ENCODE measurements at places on chromosomes 6 and 20. TPM values are rescaled to one million over a fixed set of nuclear protein-coding genes. Genes with fewer than 3 reads are reported as not detected.
A peak's percentile ranks its signal among the peaks of the same experiment; 100 is the strongest.

The ZNF512B gene
- 23.3 TPM for total RNA-seq

The ENPP5 gene
- total RNA-seq = 0.19 TPM

- H3K27ac ChIP-seq = no peak overlapping the region
- H3K4me3 ChIP-seq = no peak overlapping the region
- H3K36me3 ChIP-seq = peaks cover 16% of the 10 kb centered on the region
- H3K4me1 ChIP-seq = peaks cover 9% of the 10 kb centered on the region
- H3K27me3 ChIP-seq = no peaks in the 10 kb centered on the region
- no peak for DNase-seq
These were observed 15.3 kb downstream of the TRPC4AP start for GRCh38 chr20:35077341-35077740.

The NRN1 gene
- not detected for total RNA-seq

The GGTLC1 gene
- not detected for total RNA-seq

GRCh38 chr6:57006101-57006500, 40.4 kb upstream of the KIAA1586 start:
- no peak for DNase-seq
- no peaks in the 10 kb centered on the region for H3K36me3 ChIP-seq
- H3K27ac ChIP-seq = no peak overlapping the region
- no peaks in the 10 kb centered on the region for H3K27me3 ChIP-seq
- H3K4me1 ChIP-seq = no peaks in the 10 kb centered on the region

- DNase-seq = no peak
- no peaks in the 10 kb centered on the region for H3K36me3 ChIP-seq
- peaks cover 9% of the 10 kb centered on the region for H3K27me3 ChIP-seq
- H3K4me1 ChIP-seq = peaks cover 12% of the 10 kb centered on the region
- H3K4me3 ChIP-seq = no peak overlapping the region
- H3K27ac ChIP-seq = no peak overlapping the region
These were observed 68.9 kb upstream of the TBXT start for GRCh38 chr6:166236596-166236995.

DNA sequence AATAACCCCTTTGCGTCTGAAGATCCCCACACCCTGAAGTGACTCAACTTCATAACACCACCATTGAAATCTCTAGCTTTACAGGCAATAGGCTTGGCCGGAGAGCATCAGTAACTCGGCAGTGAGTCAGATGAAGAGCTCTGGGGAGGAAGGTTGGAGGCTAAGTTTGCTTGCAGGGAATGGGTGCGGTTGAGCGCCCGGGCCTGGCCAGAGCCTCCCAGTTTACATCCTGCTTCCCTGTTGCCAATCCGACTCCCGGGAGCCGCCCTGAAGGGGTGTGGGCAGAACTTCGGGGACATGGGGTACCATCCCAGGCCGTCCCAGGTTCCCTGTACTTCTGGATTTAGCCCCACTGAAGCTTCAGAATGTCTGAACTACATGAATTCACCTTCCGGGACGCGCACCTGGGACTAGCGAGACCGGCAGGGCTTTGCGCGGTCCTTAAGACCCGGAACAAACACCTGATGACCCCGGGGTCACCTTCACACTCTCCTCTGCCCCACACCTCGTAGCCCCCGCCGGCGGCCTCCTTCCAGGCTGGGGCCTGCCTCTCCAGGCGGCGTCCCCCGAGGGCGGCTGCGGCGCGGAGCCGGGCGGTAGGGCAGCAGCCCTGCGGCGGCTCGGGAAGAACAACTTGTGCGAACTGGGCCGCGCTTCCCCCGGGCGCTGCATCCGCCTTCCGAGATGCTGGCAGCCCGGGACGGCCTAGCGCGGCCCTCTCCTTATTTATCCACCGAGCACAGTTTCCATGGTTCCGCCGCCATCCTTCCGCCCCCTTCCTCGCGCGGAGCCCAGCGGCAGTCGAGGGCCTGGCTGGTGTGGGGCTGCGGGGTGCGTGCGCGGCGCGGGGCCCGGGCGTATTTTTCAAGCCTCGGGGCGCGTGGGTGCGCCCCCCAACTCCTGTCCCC, 56.6 kb upstream of the RREB1 start:
- H3K27ac ChIP-seq = no peak overlapping the region
- H3K4me3 ChIP-seq = peak overlapping the region; percentile 74
- H3K27me3 ChIP-seq = no peaks in the 10 kb centered on the region
- H3K36me3 ChIP-seq = no peaks in the 10 kb centered on the region

The CRYBG1 gene
- total RNA-seq = 59.4 TPM

The FRS3 gene
- total RNA-seq = 4.6 TPM

GRCh38 chr20:17863577-17864292, 104.9 kb downstream of the SNX5 start:
- H3K27me3 ChIP-seq = peaks cover 12% of the 10 kb centered on the region
- no peaks in the 10 kb centered on the region for H3K36me3 ChIP-seq
- no peak for DNase-seq
- H3K4me3 ChIP-seq = no peak overlapping the region
- no peak overlapping the region for H3K27ac ChIP-seq

DNA sequence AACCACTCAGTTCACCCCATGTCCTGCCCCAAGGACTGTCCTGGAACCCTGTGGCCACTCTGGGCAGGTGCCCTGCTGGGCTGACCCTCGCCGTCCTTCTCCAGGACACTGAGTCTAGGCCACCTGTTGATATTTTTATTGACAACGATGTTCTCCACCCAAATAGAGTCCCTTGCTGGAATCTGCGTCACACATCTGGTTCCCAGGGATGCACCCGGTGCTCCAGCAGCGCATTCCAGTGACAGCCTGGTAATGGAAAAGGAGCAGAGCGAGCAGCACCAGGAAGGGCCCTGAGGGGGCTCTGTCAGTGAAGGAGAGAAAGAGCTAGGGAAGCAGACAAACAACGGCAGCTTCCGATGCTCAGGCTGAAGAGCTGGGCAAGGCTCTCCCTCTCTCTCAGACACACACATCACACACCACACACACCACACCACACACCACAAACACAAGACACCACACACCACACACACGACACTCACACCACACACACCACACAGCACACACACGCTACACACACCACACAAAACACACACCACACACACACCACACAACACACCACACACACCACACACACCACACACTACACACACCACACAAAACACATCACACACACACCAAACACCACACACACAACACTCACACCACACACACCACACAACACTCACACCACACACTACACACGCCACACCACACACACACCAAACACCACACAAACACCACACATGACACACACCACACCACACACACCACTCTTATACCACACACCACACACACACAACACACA, 117.9 kb upstream of the THBS2 start:
- no peaks in the 10 kb centered on the region for H3K4me1 ChIP-seq
- H3K36me3 ChIP-seq = no peaks in the 10 kb centered on the region
- no peak overlapping the region for H3K27ac ChIP-seq
- H3K4me3 ChIP-seq = no peak overlapping the region

DNA sequence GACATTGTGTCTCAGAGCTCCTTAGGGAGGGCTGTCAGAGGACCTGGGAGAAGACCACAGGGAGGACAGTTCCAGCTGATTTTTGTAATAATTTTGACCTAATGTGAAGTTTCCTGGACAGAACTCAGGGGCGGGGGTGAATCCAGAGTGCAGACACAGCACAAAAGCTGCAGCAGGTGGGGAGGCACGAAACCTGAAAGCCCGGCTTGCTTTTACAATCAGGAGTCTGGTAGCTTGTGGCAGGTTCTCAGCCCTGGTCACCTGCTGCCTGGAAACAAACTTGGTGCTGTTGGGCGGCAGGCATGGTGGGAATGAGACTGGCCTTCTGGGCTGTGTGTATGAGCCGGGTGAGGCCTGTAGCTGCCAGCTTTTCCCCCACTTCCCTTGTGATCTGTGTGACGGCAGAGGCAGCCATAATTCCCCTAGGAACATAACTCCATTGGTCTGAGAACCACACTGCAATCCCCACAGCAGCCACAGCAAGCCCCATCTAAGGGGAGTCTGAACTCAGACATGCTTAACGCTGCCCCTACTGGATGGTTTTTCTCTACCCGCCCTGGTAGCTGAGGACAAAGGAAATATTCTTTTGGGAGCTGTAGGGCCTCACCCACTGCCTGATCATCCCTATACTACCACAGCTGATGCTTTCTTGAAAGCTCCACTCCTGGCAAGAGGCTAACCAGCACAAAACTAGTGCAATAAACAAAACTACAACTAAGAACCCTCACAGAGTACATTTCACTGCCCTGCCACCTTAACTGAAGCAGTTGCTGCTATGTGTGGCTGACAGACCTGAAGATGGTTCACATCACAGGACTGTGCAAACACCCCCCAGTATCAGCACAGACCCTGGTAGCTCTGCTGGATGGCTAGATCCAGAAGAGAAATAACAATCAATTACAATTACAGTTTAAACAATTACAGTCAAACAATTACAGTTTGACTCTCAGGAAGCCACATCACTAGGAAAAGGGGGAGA, 1055.1 kb upstream of the GJE1 start:
- H3K27me3 ChIP-seq = peaks cover 2% of the 10 kb centered on the region
- H3K4me1 ChIP-seq = no peaks in the 10 kb centered on the region
- no peak overlapping the region for H3K4me3 ChIP-seq
- no peak overlapping the region for H3K27ac ChIP-seq
- no peak for DNase-seq

GRCh38 chr20:24964506-24964840, 15.4 kb downstream of the CST7 start:
- H3K4me1 ChIP-seq = peaks cover 44% of the 10 kb centered on the region
- no peak for DNase-seq
- H3K36me3 ChIP-seq = peaks cover 83% of the 10 kb centered on the region
- no peak overlapping the region for H3K4me3 ChIP-seq

- H3K4me1 ChIP-seq = peaks cover 16% of the 10 kb centered on the region
- H3K27me3 ChIP-seq = no peaks in the 10 kb centered on the region
- H3K27ac ChIP-seq = no peak overlapping the region
These were observed 24.0 kb downstream of the FGD2 start for GRCh38 chr6:37029249-37029971.

DNA sequence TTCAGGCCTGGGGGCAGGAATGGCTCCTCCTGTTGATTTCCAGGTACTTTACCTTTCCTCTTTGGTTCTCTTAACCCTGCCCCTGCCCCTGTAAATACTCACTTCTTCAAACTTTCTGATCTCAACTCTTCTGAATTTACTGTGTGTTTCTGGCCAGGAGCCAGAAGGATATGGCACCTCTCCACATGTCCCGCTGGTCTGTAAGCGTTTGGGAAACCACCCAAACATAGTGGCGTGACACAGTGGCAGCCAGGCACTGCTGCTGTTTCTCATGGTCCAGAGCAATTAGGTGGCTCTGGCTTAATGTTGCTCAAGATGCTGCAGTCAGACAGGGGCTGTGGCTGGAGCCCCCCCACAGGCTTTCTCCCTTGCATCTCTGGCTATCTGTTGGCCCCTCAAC, 374.5 kb downstream of the RNGTT start:
- H3K4me1 ChIP-seq = no peaks in the 10 kb centered on the region
- no peak overlapping the region for H3K27ac ChIP-seq
- H3K36me3 ChIP-seq = no peaks in the 10 kb centered on the region
- no peak for DNase-seq
- no peak overlapping the region for H3K4me3 ChIP-seq
- H3K27me3 ChIP-seq = no peaks in the 10 kb centered on the region

DNA sequence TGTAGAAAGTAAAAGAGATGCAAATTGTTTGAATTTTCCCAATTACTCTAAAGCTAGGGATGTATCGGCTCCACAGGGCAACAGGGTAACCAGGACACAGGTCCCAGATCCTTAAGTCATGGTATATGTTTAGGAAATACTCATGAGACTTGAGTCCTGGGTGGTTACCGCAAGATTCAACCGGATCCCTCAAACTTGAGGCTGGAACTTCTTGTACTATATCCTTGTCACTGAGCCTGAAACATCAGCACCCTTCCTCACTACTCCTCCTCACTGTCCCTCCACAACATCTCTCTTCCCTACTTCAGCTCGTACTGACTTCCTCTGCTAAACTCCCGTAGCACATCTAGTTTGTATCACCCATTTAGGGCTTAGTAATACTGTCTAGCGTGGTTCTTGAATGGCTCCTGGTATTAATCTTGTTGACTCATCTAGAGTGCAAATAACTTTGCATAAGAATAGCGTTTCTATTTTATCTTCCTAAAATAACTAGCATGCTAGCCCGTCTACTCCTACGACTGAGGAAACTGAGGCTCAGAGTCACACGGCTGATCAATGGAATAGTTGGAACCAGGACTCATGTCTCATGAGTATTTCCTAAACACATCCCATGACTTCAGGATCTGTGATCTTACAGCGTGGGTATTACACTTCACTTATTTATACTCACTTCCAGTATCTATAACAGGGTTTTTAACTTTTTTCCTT, 72.1 kb downstream of the FILIP1 start:
- no peak for DNase-seq
- no peaks in the 10 kb centered on the region for H3K4me1 ChIP-seq
- H3K4me3 ChIP-seq = no peak overlapping the region
- no peaks in the 10 kb centered on the region for H3K27me3 ChIP-seq

GRCh38 chr20:33673410-33674293, 576 bp downstream of the NECAB3 start:
- no peak for DNase-seq
- no peak overlapping the region for H3K27ac ChIP-seq
- H3K36me3 ChIP-seq = no peaks in the 10 kb centered on the region
- no peaks in the 10 kb centered on the region for H3K27me3 ChIP-seq

DNA sequence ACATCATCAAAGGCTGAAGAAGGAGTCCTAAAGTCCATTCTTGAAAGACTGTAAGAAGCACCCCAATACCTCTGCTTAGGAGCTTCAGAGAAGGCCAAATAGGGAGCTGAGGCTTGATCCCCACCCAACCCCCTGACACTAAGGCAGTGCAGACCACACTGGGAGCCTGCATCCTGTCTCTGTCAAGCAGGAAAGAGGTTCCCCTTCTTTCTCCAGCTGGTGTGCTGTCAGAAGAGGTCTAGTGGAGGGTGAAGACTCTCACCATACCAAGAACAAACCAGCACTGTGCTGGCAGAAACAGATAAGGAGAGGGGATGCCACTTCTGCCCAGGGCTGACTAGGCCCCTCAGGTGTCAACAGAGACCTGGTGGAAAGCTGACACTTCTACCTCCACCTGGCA, 19.9 kb downstream of the GZF1 start:
- H3K27me3 ChIP-seq = no peaks in the 10 kb centered on the region
- H3K4me3 ChIP-seq = no peak overlapping the region
- H3K36me3 ChIP-seq = peaks cover 26% of the 10 kb centered on the region
- no peak overlapping the region for H3K27ac ChIP-seq

The NFATC2 gene
- total RNA-seq = 32.5 TPM

GRCh38 chr6:127100510-127101140, 17.8 kb upstream of the RSPO3 start:
- H3K4me3 ChIP-seq = no peak overlapping the region
- no peaks in the 10 kb centered on the region for H3K36me3 ChIP-seq
- no peaks in the 10 kb centered on the region for H3K27me3 ChIP-seq
- no peak overlapping the region for H3K27ac ChIP-seq

- H3K27ac ChIP-seq = peak overlapping the region; percentile 2
- no peak for DNase-seq
- H3K27me3 ChIP-seq = no peaks in the 10 kb centered on the region
- peak overlapping the region; percentile 66 for H3K4me3 ChIP-seq
These were observed 60.4 kb downstream of the ATXN1 start for GRCh38 chr6:16700916-16701234.

The EEF1E1 gene
- total RNA-seq = 14.7 TPM

GRCh38 chr6:111472933-111473435, 10.0 kb downstream of the REV3L start:
- H3K27ac ChIP-seq = no peak overlapping the region
- no peak for DNase-seq
- H3K36me3 ChIP-seq = no peaks in the 10 kb centered on the region
- H3K4me3 ChIP-seq = no peak overlapping the region

GRCh38 chr20:62025394-62025793, 40.3 kb downstream of the TAF4 start:
- no peak for DNase-seq
- no peaks in the 10 kb centered on the region for H3K27me3 ChIP-seq
- no peak overlapping the region for H3K4me3 ChIP-seq
- H3K27ac ChIP-seq = no peak overlapping the region
- H3K4me1 ChIP-seq = peaks cover 29% of the 10 kb centered on the region
- no peaks in the 10 kb centered on the region for H3K36me3 ChIP-seq

GRCh38 chr6:119470893-119471542, 121.5 kb upstream of the MAN1A1 start:
- no peak overlapping the region for H3K27ac ChIP-seq
- H3K36me3 ChIP-seq = no peaks in the 10 kb centered on the region
- H3K27me3 ChIP-seq = no peaks in the 10 kb centered on the region

All from CD4-positive, alpha-beta T cell (primary cell).